Dermis blood vessel endothelial cell (primary cell): ENCODE measurements at places on chromosomes 7 and 10. TPM values are rescaled to one million over a fixed set of nuclear protein-coding genes. Genes with fewer than 3 reads are reported as not detected.

DNA sequence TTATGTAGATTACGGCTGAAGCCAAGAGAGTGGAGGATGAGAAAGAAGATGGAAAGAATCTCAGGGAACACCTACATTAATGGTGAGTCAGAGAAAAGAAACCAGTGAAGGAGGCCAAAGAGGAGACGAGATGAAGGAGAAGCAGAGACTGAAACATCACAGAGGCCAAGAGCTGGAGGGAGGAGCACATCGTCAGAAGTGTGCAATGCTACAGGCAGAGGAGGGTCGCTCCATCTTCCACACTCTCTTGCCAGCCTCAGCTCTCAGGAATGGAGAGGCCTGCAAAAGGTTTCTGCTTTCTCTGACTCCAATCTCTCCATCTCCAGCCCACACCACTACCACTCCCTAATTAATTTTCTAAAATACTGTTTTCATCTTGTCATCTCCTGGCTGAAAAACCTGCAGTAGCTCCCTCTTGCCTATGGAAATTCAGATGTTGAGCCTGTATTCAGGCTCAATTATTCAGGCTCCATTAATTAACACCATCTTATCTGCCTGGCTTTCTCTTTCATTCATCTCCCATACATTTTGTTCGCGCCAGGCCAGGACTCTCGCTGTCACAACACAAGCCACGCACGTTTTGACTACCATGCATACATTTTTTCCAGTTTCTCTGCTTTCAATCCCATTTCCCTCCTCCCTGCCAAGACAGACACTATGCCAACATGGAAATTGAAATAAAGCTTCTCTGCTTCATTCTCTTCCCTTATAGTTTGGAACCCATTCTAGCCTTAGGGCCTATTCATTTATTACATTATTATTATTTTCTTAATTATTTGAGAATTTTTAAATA lies 165.8 kb downstream of the INHBA start:
- no peak for DNase-seq

DNA sequence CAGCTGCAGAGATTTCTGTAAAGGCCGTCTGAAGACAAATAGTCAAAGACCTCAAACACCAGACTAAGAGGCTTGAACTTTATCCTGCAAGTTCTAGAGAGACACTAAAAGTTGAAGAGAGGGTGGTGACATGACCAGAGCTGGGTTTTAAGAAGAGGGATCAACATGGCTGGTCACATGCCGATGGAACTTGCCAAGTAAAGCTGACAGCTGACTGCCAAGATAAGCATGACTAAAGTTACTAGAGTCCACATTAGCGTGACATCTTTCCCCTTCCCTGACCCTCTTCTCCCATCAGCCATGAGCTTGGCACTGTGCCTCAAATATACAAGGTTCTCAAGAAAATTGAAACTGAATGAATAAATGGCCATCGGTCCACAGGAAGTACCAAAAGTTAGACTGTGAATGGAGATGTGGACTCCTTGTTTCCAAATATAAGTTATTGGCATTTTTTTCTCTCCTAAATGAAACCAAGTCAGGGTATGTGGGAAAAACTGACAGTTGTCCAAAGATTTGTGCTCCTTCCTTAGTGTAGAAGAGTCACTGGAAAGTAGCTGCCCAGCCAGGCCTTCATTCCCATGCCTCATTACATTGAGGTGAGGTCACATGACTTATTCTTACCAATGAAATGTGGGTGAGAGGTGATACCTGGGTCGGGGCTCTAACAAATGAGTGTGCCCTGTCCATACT lies 24.5 kb downstream of the XPNPEP1 start:
- DNase-seq = peak; percentile 77

DNA sequence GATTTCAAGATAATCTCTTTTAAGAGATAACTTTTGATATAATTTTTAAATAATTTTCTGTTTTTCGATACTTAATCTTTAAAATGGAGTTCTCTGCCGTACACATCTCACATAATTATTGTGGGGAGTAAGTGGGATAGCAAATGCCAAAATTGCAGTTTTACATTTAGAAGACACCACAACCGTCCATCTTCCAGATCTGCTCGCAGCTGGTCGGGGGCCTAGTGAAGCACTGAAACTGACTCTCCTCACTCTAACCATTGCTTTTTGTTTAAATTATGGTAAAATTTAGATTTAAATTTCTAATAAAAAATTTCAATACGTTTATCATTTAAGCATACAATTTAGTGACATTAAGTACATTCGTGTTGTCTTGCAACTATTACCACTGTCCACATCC lies 94.2 kb downstream of the PRR15 start:
- DNase-seq = no peak

DNA sequence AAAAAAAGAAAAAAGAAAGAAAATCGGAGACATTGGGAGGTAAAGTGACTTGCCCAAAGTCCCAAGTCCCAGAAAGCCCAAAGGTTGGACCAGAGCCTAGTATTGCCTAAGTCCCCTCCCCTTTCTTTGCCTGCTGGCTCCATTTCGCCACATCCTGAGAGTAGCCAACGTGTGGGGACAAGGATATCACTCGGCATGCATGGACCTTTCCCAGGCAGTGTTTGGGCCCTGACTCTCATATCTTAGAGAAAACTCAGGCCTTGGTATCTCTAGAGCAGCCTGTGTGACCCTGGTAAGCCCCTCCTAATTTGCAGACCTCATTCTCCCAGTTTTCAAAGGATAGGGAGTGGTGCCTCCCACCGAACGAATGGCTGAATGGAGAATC lies 294.2 kb upstream of the ZMIZ1 start:
- no peak for DNase-seq

The SPDYE16 gene
- total RNA-seq = 0.09 TPM in 1 of 2 replicates, not detected in the other

DNA sequence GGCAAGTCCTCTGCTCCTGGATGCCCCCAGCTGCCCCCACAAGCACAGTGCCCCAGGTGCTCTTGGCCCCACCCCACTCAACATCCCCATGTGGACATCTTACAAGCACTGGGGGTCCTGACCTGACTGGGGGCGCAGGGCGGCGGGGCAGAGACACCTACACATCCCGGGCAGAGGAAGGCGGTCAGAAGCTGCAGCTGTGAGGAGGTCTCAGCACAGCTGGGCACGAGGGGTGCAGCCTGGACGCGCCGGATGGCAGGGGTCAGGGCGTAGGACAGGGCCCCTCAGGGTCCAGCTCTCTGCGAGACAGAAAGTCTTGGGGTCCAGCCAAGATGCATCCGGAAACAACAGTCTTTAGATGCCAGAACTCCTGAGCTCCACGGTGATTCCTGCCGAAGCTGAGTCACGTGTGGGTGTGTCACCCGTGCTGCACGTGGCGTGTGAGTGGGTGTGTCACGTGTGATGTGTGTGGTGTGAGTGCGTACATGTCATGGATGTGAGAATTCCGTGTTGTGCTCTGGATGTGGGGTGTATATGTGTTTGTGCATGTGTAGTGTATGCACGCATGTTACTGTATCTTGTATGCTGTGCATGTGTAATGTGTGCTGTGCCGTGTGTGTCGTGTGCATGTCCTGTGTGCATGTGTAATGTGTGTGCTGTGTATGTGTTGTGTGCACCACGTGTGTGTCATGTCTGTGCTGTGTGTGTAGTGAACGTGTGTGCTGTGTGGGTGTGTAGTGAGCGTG lies 5.1 kb downstream of the VENTX start:
- peak; percentile 13 for DNase-seq

DNA sequence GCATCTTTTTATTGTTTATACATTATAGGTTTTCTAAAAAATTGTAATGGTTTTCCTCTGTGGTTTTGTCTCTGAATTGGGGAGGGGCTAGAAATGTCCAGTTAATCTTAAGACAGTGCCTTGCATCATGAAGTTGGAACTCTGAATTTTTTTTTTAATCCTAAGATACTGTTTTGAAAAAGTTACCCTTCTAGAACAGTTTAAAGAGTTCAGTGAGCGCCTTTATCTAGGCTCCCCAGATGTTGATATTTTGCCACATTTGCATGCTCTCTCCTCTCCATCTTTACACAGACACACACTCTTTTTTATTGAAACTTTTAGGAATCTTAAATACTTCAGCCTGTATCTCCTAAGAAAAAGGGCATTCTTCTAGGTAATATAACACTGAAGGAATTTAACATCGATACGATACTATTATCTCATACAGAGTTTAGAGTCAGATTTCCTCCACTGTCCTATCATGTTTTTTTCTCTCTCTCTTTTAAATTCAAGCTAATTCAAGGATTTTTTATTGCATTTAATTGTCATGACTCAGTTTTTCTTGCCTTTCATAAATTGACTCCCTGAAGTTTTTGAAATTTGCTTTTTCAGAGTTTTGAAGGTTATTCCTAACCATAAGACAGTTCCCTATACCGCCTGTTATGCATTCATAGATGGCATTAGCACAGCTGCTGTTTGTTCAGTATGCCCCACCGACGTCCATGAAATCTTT lies 31.5 kb downstream of the PRKAR2B start:
- peak; percentile 34 for DNase-seq

The COL1A2 gene
- total RNA-seq = 15.3 and 45.3 TPM in 2 replicates

The TLX1 gene
- total RNA-seq = not detected in 2 replicates

- peak; percentile 43 for DNase-seq
Measured at GRCh38 chr7:157503229-157503628, 166.4 kb downstream of the DNAJB6 start.

GRCh38 chr7:25025218-25025671 lies 45.3 kb upstream of the OSBPL3 start:
- DNase-seq = peak; percentile 66

- peak; percentile 48 for DNase-seq
Measured at GRCh38 chr10:36489611-36490228, 635.7 kb upstream of the ANKRD30A start.

The SPDYE2B gene
- not detected in 2 replicates for total RNA-seq

GRCh38 chr7:6589151-6589828 lies 531 bp upstream of the INTS15 start:
- DNase-seq = no peak

DNA sequence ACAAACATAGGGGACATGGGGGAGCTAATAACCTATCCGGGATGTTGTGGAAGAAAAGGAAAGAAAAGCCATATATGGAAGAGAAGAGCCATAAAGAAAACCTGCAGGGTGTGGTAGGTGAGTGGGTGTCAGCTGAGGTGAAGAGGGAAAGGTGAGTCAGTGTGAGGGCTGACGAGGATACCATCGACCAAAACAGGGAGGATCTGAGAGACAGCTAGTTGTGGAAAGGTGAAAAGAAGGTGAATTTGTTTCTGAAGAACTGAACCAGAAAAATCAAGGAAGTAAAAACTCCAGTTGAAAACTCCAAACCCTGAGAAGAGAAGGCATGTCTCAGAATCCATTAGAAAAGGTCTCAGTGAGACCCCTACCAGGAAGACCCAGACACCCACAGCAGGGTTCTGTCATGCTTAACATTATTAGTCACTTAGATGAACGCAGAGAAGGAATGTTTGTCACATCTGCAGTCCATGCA lies 4.1 kb downstream of the BLNK start:
- no peak for DNase-seq

GRCh38 chr7:46522354-46522906 lies 601.4 kb upstream of the IGFBP3 start:
- no peak for DNase-seq

The EPDR1 gene
- total RNA-seq = 1.7 and 7.2 TPM in 2 replicates

The MMD2 gene
- total RNA-seq = not detected in 2 replicates

DNA sequence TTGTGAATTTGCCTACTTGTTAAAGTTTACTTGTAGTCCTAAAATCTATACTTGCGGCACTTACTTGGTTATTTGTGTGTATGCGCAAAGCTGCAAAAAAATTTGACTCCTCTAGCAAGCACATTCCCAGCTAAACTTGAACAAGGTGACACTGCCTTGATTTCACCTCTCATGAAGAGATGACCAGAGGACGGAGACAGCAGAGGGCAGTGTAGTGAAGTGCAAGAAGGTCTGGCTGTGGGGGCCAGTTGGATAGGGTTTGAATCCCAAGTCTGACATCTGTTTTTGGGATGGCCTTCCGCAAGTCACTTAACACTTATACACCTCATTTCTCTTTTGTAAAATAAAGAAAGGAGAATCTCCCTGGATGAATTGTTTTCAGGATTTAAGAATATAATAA lies 15.7 kb downstream of the SLK start:
- peak; percentile 66 for DNase-seq

The CALHM1 gene
- total RNA-seq = not detected in 2 replicates

DNA sequence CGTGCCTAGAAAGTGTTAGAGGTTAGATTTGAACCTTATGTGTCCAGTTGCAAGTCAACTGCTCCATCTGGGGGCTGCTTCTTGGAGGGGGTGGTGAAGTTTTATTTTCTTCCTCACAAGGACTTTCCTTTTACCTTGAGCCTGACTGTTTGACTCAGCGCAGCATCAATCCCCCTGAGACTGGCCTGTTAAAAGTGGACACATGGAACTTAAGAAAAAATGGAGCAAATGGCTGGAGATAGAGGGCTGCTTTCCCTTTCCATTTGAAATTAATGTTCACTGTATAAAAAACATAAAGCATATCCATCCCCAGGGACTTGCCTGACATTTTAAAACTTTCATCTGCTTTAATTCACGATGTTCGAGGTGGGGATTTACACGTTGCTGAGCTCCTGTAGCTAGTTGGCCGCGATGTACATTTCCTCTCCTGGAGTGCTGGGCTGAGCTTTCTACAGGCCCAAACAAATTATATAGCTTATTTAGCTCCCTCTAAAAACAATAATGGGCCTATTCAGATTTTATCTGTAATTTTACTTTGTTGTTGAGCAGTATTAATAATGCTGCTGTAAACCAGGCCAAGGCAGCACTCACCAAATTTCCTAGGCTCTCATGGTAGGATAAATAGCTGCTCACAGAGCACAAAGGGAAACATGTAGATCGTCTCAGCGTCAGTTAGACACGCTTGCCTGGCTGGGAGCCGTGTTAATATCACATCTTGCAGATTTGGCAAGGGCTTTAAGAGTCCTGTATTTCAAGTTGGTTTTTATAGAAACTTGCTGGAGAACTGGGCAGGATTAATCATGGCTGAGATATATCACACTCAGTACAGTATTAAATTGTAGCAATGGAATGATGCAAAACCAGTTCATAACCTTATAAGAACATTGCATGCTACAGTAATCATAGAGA lies 251.5 kb downstream of the LRMDA start:
- no peak for DNase-seq

DNA sequence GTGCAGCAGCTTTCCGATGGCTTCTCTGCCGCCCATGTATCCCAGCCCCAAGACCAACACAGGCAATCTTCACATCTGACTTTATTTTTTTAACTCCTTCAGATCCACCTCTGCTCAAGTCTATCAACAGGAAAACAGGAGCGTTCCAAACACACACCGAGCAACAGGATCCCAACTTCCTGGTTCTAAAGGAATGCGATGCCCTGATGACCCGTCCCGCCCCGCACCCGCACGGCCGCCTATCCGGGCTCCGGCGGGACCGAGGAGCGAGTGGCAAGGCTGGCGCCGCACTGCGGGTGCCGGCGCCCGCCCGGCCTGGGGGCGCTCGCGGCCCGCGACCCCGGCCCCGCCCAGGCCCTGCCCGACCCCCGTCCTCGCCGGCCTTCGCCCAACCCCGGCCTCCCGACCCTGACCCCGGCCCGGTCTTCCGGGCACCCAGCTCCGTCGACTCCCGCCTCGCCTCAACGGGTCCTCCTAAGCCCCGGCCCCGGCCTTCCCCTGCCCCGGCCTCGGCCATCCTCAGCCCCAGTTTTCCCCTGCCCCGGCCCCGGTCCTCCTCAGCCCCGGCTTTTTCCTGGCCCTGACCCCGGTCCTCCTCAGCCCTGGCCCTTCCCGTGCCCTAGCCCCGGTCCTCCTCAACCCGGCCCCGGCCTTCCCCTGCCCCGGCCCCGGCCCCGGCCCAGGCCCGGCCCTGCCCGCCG lies 730 bp downstream of the LARP4B start:
- peak; percentile 70 for DNase-seq

GRCh38 chr7:101453617-101454016 lies 90.9 kb downstream of the COL26A1 start:
- no peak for DNase-seq
